A549 treated with GW870086 at 1 μM for 4 hours (cell line): ENCODE measurements at places on chromosomes 3 and 15. TPM values are rescaled to one million over a fixed set of nuclear protein-coding genes. Genes with fewer than 3 reads are reported as not detected.

NMB gene
- total RNA-seq: 17.2 to 26.0 TPM (median 22.8 TPM) in 5 replicates

NKIRAS1 gene
- total RNA-seq: 8.4 to 10.4 TPM (median 8.9 TPM) in 5 replicates

KCNAB1 gene
- not detected in 5 replicates for total RNA-seq

NSMCE3 gene
- 14.8 to 15.6 TPM (median 15.2 TPM) in 5 replicates for total RNA-seq

ACTRT3 gene
- total RNA-seq: 2.4 to 3.4 TPM (median 3.1 TPM) in 5 replicates

C3orf22 gene
- total RNA-seq: not detected in 5 replicates

ARRDC4 gene
- 0.11 to 0.27 TPM (median 0.21 TPM) in 5 replicates for total RNA-seq

ECT2 gene
- 59.5 to 79.1 TPM (median 73.0 TPM) in 5 replicates for total RNA-seq

CCR9 gene
- total RNA-seq: not detected in 5 replicates
